HS-27A (cell line): ENCODE measurements at places on chromosomes 12 and 14.

DNA sequence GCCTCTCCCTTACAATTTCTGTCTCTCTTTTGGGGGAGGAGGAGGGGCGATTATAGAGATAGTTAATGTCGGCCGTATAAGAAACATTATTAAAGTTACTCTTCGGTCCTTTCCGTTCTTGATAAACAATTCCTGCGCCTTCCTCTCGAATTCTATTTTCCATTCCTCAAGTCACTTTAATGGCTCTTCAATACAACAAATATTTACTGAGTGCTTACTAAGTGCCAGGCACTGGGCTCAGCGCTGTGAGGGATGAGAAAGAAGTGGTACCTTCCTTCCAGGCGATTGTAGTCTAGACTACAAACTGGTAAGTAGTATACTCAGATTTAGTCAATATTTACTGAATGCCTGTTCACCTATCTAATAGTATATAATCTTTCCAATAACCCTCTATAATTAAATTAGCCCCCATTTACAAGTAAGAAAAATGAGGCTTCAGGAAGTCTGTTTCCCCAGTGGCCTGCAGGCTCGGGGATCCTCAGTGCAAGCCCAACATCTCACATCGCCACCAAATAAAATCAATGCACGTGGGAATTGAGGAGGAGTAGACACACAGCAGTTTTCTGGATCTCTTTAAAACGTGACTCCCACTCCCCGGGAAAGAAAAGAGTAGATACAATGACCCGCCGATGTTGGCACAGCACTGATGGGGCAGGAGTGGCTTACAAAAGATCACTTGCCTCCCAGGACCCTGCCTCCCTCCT, 589 bp upstream of the ZNF219 start:
- DNase-seq = no peak

DNA sequence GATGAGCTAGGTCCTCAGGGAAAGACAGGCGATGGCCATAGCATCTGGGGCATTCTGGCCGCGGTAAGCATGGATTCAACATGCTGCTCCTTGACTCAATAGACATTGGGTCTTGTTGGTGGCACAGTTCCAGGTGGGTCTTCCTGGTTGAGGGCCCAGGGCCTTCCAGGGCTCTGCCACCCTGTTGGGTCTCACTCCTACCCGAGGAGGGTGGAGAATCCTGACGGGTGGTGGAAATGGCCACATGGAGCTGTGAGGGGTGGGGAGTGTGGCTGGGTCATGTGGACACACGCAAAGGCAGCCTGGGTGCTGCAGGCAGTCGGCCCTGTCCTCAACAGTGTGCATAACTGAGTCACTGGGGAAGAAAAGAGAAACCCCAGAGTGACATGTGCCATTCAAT, 148.1 kb downstream of the KIF26A start:
- no peak for DNase-seq

DNA sequence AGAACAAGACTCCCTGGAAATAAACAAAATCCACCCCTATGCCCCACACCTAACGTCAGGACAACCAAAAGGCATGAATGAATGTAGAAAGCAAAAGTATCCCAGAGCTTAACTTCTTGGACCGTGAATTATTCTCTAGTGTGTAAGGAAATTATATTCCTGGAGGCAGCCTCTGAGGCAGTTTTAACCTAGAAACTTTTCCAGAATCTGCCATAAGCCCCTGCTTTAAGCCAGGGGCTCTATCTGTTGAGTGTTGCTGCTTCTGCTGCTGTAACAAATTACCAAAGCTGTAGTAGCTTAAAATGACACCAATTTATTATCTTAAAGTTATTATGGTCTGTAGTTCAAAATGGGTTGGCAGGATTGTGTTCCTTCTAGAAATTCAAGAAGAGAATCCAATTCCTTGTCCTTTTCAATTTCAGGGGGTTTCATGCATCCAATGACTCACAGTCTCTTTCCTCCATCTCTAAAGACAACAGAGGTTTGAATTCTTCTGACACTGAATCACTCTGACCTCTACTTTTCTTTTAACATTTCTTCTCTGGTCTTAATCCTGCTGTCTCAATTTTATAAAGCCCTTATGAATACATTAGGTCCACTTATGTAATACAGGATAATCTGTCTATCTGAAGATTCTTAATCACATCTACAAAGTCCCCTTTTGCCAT, 242.7 kb downstream of the ATXN7L3B start:
- DNase-seq = peak; percentile 66

DNA sequence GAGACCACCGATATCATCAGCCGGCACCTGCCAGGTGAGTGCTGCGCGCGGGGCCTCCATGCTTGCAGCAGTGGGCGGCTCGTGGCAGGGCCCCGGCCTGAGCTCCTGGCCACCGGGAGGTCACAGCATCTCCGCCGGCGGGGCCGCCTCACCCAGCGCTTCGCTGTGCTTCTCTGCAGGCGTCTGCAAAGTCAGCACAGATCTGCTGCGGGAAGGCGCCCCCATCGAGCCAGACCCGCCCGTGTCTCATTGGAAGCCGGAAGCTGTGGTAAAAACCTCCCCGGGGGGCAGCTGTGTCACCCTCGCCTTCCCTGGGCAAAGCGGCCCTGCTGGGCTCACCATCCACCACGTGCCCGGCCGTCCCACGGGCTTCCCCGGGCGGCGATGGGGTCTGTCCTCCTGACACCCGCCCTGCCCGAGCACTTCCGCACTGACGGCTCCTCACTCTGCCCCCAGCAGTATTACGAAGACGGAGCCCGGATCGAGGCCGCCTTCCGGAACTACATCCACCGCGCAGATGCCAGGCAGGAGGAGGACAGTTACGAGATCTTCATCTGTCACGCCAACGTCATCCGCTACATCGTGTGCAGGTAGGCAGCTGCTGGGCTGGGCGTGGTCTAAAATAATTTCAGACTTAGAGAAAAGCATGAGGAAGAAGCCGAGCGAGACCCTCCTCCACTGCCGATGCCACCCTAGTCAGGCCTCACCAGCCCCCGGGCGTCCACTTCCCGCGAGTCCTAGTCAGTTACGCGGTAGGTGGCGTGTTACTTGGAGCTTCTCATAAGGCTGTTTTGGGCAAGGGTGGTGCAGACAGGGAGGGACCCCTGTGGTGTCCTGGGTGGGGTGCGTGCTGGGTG, 7.1 kb downstream of the PGAM5 start:
- DNase-seq = no peak

- DNase-seq = no peak
Measured at GRCh38 chr14:54102530-54102929, 145.9 kb upstream of the BMP4 start.

- DNase-seq = no peak
Measured at GRCh38 chr14:50335389-50335788, 23.3 kb downstream of the DMAC2L start.

GRCh38 chr14:45897439-45897838, 644.4 kb upstream of the MIS18BP1 start:
- DNase-seq = no peak

DNA sequence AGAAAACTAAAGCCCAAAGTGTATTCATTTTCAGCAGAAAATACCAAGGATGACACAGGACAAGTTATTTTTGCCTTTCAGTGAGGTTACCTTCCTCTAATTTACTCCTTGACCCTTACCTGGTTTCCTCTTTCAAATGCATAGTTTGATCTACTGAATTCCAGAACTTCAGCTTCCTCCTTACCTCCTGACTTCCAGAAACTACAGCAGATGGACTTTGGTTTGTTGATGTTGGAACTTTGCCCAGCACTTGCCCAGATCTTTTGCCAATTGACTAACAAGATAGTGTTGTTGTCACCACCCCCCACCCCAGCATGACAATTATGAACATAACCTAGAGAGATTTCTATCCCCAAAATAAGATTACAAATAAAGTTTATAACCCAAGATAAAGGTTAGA, 63.2 kb downstream of the NAV3 start:
- peak; percentile 36 for DNase-seq

GRCh38 chr12:106205208-106206069, 42.4 kb downstream of the CKAP4 start:
- DNase-seq = peak; percentile 11

DNA sequence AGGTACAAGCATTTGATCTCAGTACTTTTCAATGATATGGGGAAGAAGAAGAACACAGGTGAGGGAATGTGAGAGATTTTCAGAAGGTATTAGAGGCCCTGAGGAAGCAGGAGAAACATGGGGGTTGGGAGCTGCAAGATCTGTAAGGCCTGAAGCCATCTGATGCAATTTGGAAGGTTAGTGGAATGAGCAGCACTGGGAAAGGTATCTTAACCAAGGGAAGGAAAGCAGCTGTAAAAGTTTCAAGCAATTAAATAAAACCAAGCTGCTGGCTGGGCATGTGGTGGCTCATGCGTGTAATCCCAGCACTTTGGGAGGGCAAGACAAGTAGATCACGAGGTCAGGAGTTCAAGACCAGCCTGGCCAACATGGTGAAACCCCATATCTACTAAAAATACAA, 104.4 kb upstream of the PARP11 start:
- no peak for DNase-seq

- no peak for DNase-seq
Measured at GRCh38 chr14:77026166-77026929, 2.2 kb downstream of the IRF2BPL start.

- DNase-seq = no peak
Measured at GRCh38 chr12:86727160-86727559, 471.0 kb upstream of the MGAT4C start.

DNA sequence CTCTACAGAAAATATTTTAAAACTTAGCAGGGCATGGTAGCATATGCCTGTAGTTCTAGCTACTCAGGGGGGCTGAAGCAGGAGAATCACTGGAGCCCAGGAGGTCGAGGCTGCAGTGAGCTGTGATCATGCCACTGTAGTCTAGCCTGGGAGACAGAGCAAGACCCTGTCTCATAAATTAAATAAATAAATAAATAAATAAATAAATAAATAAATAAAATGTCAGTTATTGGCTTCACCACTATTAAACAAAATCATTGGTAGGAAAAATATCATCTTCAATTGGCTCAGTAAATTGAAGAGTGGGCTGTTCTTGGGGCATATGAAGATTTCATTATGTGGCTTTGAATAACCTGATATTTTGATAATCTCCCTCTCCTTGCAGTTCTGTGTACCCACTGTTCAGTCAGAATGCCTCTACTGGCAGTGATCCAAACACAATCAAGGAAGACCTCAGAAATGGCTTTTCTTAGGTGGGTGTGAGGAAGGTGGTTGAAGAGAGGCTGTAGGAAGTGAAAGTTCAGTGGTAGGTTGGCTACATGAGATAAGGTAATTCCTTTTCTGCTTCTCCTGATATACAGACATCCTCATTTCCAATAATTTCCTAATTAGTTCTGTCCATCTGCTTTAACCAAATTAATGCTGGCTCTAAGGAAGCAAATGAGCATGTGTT, 175.8 kb downstream of the MSRB3 start:
- DNase-seq = no peak

- DNase-seq = peak; percentile 15
Measured at GRCh38 chr12:48197549-48197970, 5.5 kb downstream of the OR10AD1 start.

DNA sequence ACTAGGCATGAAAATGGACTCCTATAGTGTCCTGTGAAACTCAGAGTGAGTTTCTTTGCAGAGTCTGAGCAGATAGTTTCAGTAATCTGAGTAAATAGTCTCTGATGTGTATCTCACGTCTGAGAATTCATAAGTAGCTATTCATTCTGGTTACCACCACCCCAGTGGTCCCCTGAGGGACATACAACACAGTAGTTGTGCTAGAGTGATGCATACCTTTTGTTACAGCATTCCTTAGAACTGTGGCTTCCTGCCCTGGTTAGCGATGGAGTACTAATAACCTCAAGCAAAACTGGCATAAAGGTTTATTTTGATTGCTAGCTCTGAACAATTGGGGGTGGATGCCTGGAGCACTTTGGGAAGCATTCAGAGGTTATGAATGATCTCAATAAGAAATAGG, 114.7 kb downstream of the DAAM1 start:
- DNase-seq = no peak

DNA sequence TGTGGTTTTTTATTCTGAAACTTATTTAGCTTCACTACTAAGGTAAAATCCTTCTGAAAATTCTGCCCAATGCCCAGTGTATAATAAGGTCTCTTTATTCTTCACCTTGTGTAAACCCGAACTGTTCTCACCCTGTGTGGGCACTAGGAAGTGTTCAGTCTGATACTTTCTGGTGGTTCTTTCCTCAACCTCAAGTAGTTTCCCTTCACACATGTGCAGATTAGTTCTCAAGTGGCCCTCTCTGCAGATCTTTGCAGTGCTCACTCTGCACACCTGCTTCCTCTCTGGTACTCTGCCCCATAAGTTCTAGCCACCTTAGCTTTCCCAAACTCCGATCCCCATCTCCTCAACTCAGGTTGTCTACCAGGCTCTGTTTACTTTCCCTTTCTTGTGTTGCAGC, 61.6 kb downstream of the RAD51B start:
- DNase-seq = no peak

DNA sequence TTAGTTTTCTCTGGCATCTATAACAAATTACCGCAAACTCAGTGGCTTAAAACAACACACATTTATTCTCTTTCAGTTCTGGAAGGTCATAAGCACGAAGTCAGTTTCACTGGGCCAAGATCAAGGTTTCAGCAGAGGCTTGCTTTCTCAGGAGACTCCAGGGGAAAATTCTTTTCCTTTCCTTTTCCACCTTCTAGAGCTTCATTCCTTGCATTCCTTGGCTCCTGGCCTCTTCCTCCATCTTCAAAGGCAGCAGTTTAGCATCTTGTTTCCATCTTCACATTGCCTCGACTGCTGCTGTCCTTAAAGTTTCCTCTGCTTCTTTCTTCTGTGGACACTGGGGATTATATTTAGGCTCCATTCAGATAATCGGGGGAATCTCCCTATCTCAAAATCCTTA, 106.1 kb downstream of the PDE3A start:
- no peak for DNase-seq

- no peak for DNase-seq
Measured at GRCh38 chr14:103638594-103638993, 9.6 kb downstream of the KLC1 start.

DNA sequence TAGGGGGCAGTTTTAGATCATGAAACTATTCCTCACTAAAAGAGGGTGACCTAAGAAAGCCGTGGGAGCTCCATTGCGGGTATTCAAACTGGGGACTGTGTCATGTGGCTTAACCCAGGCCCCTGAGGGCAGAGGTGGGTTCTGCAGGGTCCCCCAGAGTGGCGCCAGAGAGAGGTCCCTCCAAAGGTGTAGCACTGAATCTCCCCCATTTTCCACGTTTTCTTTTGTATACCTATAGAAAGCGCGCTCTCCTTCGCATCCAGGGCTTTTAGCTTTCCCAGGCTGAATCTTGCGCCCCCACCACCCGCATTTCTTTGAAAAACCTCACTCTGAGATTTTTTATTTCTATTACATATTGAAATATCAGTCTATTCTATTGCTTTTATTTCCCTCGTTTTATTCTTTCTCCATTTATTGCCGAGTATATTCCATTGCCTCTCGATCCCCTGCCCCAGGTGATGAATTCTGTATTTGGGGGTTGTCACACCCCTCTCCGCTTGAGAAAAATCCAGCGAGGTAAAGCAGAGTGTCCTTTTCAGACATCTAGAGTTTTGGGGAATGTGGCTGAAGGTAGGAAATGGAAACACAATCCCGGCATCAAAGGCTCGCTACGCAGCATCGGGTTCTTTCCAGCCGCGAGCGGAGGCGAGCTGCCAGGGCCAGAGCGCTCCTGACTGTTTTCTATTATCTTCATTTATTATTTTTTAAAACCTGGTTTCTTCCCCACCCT, 870 bp upstream of the HOXC13 start:
- DNase-seq = no peak
